Stimulated activated CD4-positive, alpha-beta T cell treated with anti-CD3 and anti-CD28 coated beads, Interleukin-4, amount 100 ng/mL, for 24 hours (primary cell): ENCODE measurements at places on chromosomes 13 and 19.

- DNase-seq = no peak
Observed at GRCh38 chr19:36111200-36111539, 227 bp downstream of the OVOL3 start.

DNA sequence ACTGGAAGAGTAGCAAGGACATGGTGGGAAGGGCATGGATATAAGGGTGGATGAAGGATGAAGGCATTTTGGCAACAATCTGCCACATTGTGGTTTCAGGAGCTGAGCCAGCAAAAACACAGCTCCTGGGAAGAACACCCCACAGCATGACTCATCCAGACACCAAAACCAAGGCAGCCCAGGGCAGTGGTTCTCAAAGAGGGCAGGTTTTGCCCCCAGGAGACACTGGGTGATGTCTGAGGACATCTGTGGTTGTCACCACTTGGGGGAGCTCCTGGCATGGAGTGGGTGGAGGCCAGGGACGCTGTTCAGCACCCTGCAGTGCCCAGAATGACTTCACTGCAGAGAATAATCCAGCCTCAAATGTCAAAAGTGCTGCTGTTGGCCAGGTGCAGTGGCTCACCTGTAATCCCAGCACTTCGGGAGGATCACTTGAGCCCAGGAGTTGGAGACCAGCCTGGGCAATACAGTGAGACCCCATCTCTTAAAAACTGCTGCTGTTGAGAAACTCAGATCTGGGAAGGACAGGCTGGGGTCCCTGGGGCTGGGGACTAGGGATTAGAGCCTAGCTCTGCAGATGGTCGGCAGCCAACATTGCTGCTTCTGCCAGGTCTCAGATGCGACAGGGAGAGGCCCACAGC is 16.1 kb downstream of the ZFR2 start:
- DNase-seq = peak; percentile 23

DNA sequence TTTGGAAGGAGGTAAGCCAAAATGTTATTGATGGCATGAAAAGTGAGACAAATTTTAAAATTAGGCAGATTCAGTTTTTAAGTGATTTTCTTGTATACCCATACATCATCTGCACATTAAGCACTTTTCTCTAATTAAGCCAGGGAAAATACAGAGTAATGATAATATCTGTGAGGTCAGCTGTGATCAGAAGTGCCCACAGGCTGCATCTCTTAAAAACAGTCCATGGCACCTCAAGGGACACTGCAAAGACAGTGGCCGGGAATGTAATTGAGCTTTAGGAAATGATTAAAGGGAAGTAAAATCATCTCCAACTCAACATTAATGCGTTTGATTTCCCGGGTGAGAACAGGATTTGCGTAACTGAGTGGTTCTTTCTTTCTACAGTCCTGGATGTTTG is 2.0 kb downstream of the COL4A1 start:
- DNase-seq = no peak

- no peak for DNase-seq
Observed at GRCh38 chr19:45814851-45815480, at the start of gene RSPH6A. Gene RSPH6A (minus strand): TSS chr19:45815308. CDS start chr19:45815176, 132 bp downstream.

DNA sequence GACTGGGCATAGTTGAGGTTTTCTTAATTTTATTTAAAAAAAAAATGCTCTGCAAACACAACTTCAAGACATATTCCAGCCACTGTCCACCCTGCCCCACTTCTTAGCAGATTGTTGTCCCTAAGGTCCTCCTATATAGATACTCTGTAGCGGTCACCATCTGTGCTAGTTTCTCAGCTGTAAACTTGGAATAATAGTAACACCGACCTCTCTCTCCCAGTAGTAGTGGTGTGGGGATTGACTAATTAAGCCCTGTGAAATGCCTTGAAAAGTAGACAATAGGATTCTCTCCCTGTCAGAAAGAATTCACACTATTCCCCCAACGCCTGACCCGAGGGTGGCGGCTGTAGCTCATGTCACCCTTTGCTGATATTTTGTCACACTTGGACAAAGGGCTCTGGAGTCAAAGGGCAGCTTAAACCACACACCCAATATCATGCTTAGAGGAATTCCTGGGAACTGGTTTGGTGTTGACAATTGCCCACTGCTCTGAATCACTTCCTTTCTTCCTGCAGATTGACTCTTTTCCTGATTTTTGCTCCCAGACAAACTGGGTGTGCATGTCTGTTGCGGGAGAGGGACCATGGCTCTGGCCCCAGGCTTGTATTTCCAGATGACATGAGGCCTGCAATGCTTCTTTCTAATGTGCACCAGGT is 9.2 kb upstream of the SERP2 start:
- no peak for DNase-seq

- DNase-seq = peak; percentile 83
Observed at GRCh38 chr19:14496029-14496833, at the start of gene GIPC1. Gene GIPC1 (minus strand): TSS chr19:14496127. CDS start chr19:14482976, 13,151 bp downstream.

DNA sequence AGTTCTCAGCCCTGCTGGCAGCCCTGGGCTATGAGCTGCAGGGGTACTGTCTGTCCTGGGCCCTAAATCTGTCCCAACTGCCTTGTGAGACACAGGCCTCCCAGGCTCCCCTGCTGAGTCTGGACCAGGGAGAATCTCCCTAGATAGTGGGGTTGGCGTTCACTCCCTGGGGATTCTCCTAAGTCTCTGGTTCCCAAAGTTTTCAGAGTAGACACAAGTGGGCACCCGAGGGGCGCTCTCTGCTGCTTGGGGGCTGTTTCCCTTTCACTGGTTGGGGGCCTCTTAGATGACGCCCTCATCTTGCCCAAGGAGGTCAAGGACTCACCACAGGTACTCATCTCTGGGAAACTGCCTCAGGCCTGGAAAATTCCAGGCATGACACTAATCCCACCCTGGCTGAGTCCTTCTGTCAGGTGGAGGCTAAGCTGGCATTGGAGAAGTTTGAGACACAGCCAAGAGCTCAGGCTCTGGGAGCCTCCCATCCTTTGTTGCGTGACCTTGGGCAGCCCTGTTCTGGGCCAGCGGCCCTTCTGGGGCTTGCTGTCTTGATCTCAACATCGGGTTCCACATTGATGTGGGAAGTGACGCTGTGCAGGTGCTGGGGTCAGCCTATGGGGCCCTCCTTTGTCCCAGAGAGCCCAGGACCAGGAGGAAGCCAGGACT is 3.9 kb downstream of the RPL18A start:
- DNase-seq = no peak

- no peak for DNase-seq
Observed at GRCh38 chr13:72121466-72121865, 254.5 kb upstream of the DACH1 start.

DNA sequence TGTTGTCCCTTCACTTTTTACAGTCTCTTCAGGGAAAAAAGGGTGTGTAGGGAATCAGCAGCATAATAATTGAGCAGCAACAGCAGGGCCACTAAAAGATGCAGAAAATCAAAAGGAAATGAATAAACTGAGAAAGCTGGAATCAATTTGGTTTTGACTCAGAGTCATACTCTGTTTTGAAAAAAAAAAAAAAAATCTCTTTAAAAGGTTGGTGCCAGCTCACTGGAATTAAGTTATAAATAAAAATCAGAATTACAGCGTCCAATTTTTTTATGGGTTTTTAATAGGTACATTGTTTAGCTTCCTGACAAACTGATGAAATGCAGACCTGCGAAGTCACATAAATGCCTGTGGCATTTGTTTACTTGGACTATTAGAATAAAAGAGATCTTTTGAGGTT is 231.9 kb downstream of the COG6 start:
- DNase-seq = no peak

DNA sequence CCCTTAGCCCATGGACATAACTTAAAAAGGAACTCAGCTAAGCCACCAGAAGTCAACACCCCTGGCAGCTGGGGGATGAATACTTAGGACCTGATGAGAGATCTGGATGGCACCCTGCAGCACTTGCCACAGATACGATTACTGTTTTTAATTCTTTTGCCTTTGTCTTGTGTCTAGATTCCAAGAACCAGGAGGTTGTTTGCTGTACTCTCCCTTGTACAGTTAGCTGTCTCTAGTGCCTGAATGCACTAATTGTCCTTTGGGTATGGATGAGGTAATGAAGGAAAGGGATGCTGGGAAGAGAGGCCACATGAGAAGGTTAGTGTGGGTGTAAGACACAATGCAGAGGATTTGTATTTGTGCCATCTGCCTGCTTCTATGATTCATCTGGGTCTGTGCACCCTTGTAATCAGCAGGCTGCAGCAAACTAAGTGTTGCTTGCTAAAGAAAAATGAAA is 385.8 kb downstream of the KCNRG start:
- no peak for DNase-seq

- DNase-seq = no peak
Observed at GRCh38 chr19:3175781-3176714, 2.5 kb upstream of the S1PR4 start.

DNA sequence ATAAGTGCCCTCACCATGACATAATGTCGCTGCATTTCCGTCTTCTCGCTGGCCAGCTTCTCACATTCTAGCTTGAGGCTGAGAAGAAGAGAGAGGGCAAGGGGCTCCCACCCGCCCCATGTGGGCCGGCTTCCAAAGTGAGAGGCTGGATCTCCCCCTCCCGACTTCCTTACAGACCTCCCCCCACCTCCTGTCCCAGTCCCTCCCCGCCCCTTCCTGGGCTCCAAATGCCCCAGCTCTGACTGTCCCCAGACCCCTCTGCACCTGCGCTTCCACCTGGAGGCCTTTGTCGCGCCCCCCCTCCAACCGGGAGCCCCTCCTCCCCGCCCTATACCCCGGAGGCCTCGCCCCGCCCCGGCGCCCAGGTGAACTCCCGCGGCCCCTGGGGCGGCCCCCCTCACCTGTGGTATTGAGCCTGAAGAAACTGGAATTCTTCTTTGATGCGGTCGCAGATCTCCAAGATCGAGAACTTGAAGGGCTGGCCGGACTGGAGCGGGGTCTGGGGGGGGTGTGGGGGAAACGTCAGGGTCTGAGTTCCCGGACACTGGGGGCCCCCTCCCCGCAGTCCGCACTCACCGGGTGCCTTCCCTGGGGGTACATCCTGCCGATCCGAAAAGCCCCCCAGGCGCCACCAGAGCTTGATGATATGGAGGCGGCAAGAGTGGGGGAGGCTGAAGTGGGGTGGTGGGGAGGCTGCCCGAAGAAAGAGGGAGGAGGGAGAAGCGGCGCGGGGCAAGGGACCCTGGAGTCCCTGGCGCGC is 595 bp downstream of the TLE2 start:
- no peak for DNase-seq

GRCh38 chr19:31641591-31641990 is 292.4 kb upstream of the TSHZ3 start:
- no peak for DNase-seq

DNA sequence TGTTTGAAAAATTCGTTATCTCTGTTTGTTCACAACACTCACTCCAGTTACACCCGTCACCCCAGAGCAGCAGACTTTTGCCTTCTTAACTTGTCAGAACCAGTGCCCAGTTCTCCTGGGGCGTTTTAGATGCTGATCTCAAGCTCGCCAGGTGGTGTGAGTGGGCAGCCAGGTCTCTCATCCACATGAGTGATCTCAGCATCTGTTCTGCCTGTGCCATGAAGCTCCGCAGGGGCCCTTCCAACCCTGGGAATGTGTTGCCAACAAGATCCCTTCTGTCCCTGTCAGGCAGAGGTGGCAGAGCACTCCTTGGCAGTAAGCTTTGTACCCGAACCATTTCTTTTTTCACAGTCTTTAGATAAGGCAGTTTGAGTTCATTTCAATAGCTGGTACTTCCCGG is 896.5 kb downstream of the UQCRFS1 start:
- DNase-seq = no peak

GRCh38 chr13:41606646-41607045 is 149.3 kb downstream of the RGCC start:
- no peak for DNase-seq

DNA sequence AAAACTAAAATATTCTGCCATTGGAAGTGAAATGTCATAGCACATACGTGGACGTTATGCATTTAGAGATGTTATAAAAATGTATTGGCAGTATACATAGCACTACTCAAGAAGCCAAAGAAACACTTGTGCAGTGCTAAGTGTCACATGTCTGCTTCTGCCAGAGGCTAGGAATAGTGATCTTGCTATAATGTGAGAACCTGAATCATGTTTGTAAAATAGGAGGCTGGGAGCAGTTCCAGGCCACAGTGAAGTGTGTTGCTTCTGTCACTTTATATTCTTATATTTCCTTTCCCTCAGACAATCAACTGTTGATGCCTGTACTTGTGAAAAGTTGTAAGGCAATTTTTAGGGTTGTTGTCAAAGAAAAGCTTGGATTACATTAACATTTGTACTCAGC is 3.4 kb downstream of the TRAPPC2B start:
- DNase-seq = no peak

DNA sequence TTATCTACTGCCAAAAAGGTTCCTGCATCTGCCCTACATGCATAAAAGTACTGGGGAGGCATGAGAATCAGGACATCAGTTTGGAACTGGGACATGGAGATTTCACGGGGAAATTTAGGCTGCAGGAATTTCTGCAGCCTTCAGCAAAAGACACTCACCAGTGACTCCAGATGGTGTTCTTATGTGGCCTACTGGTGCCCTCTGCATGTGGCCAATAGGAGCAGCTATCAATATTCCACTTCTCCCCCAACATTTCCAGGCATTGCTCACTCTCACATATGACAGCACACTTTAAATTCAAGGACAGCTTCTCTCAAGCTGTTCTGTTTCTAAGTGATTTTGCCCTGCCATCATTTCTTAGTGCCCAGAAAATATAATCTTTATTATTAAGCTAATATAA is 570.5 kb upstream of the ARGLU1 start:
- no peak for DNase-seq

DNA sequence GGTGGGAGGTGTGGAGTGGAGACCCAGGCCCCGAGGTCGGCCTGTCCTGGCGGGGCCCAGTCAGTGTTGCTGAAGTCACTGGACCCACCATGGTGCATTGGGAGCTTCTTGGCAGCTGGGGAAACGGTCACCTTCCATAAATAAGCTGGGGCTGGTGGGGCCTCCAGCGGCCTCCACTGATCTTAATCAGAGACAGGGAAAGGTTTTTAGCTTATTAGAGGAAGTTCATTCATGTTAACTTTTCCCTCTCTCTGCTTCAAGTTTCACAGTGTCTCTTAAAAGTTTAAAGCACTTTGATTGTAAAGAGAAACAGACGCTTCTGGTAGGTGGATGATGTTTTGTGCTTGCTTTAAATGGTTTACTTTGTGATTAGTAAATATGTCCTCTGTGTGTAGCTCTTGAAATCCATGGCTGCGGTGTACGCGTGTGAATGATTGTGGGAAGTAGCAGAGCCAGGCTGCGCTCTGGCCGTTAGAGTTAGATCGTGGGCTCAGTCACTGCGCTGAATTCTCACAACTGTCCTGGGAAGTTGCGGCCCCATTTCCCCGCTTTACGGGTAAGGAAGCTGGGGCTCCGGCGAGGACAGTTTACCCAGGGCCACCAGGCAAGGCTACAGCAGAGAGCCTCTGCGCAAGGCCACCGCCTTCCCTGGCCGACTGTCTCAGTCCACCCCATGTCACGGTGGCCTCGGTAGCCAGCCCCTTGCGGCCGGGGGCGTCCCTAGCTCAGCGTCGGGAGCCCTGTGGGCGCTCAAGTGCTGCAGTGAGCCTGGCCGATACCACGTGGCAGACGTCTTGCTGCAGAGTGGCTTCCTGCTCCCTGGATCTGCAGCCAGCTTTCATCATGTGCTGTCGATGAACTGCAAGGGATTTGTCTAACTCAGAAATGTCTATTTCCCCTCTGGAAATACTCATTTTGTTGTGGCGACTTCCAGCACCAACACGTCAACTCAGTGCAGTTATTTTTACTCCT is 16.5 kb upstream of the NDUFS7 start:
- DNase-seq = no peak
